Upper lobe of left lung (tissue), 6 donors: ENCODE measurements at places on chromosomes 2 and 18. TPM values are rescaled to one million over a fixed set of nuclear protein-coding genes. Genes with fewer than 3 reads are reported as not detected.

- no peak for DNase-seq
These were observed 4.9 kb downstream of the TMEM177 start for GRCh38 chr2:119683713-119684443.

- peak; percentile 63 for DNase-seq
These were observed 3.2 kb upstream of the RNF149 start for GRCh38 chr2:101311696-101312017.

Gene PPP1R1C
- total RNA-seq: not detected

Gene RAB27B
- total RNA-seq: 23.4 TPM

Gene SESTD1
- 95.3 TPM for total RNA-seq
